ENCODE measurements at places on chromosomes 3 and 15. TPM values are rescaled to one million over a fixed set of nuclear protein-coding genes. Genes with fewer than 3 reads are reported as not detected.

RTP4 gene
- total RNA-seq: not detected

TLNRD1 gene
- 29.8 TPM for total RNA-seq

GOLGA6L10 gene
- 4.1 TPM for total RNA-seq

SIDT1 gene
- not detected for total RNA-seq

Data from endodermal cell (in vitro differentiated cells).